ENCODE measurements at places on chromosomes 11 and 22.
A peak's percentile ranks its signal among the peaks of the same experiment; 100 is the strongest.

- DNase-seq: no peak
Measured at GRCh38 chr11:64711138-64711955, 11.7 kb downstream of the NRXN2 start.

- DNase-seq: no peak
Measured at GRCh38 chr11:102268985-102269470, 48.3 kb upstream of the BIRC3 start.

DNA sequence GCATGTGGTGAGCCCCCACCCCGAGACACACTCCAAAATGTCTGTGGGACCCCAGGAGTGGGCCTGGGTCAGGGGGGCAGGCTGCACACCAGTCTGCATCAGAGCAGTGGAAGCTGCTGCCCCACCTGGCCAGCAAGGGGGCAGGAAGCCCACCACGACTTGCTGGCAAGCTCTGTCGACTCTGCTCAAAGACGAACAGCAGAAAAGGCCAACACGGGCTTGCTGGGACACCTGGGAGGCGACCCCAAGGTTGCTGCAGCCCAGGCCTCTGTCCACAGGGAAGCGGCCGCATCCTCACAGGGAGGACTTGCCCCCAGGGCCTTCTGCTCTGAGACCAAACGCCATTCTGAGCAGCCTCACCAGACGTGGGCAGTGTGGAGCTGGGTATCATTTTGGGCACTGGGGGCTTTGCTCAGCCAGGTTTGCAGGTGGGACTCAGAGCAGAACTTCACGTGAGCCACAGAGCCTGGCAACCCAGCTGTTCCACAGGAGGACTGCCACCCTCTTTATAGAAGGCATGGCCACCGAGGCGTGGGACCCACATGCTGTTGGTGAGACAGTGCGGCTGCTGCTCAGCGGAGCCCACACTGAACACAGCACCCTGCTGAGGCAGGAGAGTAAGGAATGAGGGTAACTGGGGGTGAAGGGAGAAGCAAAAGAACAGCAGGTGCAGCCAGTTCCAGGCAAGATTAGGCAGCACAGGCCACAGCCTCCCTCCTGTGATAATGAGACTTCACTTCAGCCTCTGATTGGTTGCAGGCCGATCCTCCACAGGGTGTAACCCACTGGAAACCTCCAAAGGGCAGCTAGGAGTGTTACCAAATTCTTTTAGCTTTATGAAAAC is 11.0 kb downstream of the IL17REL start:
- DNase-seq: no peak

GRCh38 chr11:75815345-75816168 is 547 bp downstream of the UVRAG start:
- no peak for DNase-seq

DNA sequence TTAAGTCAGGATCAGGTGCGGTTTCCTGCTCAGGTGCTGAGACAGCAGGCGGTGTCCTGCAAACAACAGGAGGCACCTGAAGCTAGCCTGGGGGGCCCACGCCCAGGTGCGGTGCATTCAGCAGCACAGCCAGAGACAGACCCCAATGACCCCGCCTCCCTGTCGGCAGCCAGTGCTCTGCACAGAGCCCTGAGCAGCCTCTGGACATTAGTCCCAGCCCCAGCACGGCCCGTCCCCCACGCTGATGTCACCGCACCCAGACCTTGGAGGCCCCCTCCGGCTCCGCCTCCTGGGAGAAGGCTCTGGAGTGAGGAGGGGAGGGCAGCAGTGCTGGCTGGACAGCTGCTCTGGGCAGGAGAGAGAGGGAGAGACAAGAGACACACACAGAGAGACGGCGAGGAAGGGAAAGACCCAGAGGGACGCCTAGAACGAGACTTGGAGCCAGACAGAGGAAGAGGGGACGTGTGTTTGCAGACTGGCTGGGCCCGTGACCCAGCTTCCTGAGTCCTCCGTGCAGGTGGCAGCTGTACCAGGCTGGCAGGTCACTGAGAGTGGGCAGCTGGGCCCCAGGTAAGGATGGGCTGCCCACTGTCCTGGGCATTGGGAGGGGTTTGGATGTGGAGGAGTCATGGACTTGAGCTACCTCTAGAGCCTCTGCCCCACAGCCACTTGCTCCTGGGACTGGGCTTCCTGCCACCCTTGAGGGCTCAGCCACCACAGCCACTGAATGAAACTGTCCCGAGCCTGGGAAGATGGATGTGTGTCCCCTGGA is at the start of gene MYO7A:
TSS of gene MYO7A (plus strand) at position 327 of the 772 bp plus-strand sequence. CDS start 2,389 bp downstream, outside the sequence.
- peak; percentile 74 for DNase-seq

Measured in NCI-H774 (cell line).